Fibroblast of villous mesenchyme (primary cell): ENCODE measurements at places on chromosomes 6 and 20.

DNA sequence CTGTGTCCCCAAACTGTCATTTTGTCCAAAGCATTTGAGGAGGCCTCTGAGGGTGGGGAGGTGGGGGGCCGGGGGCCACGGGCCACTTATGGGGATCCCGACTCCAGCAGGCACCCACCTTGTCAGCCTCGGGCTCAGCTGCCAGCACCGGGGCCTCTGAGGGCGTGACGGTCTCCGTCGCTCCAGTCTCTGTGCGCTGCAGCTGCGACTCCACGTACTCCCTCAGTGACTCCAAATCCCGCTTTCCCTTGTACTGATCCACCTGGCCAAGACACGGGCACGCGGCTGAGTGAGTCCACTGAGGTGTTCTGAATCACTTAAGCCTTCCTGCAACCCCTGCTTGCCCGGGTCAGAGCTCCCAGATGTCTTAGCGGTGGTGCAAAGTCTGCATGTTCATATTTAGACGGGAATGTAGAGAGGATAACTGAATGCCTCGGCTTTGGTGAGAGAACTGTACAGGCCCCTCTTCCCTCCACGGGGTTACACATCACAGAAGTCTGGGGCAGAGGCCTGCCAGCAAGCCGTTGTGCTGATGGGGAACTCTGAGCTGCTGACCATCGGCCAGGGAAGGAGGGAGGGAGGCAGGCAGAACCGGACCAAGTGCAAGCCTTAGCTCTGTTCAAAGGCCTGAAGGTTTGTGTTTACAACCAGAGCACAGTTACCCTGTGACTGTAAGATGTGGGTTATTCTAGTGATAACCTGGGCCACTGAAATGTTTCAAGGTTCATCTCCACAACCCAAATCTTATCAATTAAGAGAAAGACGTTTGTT lies 21.8 kb downstream of the TXNDC5 start:
- DNase-seq: no peak

- DNase-seq: no peak
These were observed 40.1 kb upstream of the RNF144B start for GRCh38 chr6:18347021-18347577.

GRCh38 chr20:31637660-31638059 lies at the start of gene COX4I2:
Gene COX4I2, plus strand, starts transcription at chr20:31637912. Its CDS starts 1,106 bp downstream, at chr20:31639018.
- DNase-seq: no peak

GRCh38 chr6:109783250-109783986 lies 92.3 kb downstream of the FIG4 start:
- DNase-seq: no peak

DNA sequence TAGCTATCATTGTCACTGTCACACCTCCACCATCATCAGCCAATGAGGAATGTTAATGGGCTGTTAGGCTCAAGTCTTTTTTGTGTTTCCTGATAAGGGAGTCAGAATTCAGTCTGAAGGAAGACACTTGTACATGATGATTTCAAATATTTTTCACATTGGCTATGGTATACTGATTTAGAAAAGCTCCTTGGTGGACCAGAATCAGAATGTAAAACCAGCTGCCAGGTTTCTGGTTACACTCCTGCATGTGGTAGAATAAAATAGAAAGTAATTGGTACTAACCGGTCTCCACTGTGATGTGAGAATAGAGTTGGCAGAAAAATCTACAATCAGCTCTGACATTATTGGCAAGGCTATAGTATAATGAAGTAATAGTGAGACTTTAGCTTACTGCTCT lies 10.7 kb downstream of the COL9A1 start:
- no peak for DNase-seq

- no peak for DNase-seq
These were observed 10.8 kb downstream of the DDX27 start for GRCh38 chr20:49230021-49230420.

- DNase-seq: peak; percentile 55
These were observed 155.6 kb upstream of the SMLR1 start for GRCh38 chr6:130671577-130671976.

DNA sequence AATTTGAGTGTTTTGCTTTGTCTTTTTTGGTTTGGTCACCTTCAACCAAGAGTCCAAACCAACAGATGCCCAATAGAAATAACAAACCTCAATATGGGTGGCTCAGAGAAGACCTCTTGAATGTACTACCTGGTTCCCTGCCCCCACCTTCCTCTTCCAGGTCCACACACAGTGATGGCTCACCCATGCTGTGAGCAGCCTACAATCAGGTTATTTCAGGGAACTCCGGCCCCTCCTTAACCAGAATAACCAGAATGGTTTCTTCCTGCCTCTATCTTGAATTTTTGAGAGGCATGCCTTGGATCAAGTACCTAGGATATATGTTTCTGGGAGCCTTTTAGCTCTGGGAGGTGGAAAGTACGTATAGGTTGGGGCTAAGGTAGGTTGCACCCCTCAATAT lies 327.1 kb upstream of the PRDM1 start:
- DNase-seq: no peak

DNA sequence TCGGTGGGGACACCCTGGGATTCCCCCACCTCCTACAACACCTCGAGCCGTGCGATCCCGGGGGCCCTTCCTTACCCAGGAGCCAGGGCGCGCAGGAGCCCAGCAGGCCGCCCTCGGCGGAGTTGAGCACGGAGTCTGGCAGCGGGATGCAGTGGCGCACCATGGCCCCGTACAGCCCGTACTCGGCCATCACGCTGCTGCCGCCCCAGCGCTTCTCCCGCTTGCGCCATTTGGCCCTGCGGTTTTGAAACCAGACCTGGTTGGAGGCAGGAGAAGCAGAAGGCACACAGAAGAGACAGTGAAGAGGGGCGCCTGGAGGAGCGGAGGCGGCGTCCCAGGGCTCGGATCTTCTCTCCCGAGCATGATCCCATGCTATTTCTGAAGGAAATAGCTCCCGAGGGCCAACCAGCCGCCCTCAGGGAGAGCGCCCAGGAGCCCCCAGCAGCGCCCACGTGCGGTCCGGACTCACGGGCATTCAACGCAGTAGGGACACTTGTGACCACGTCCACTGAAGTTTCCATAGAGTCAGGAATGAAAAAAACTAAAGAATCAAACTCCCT lies 4.3 kb downstream of the VSX1 start:
- DNase-seq: peak; percentile 38

DNA sequence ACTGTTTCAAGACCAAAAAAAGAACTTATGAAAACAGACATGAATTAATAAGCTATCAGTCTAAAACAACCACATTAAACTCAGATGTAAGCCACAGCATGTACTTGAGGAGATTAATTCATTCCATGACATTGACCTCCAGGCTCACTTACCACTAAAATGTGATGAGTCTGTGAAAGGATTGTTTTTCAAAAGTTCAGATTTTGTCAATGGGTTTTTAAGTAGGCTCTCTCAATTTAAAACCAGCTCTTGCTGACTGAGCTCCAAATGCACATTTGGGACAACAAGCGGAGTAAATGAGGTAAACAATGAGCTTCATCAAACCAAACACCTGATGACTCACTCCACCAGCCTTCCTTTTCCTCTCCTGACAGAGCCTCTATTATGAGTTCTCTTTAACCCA lies 197.0 kb downstream of the SIM1 start:
- peak; percentile 42 for DNase-seq

- DNase-seq: peak; percentile 68
These were observed 30.0 kb downstream of the KCNG1 start for GRCh38 chr20:50992733-50993457.

- peak; percentile 38 for DNase-seq
These were observed 172.2 kb downstream of the AIG1 start for GRCh38 chr6:143232849-143233248.

GRCh38 chr6:84762220-84763002 lies 2.0 kb downstream of the TBX18 start:
- peak; percentile 49 for DNase-seq

DNA sequence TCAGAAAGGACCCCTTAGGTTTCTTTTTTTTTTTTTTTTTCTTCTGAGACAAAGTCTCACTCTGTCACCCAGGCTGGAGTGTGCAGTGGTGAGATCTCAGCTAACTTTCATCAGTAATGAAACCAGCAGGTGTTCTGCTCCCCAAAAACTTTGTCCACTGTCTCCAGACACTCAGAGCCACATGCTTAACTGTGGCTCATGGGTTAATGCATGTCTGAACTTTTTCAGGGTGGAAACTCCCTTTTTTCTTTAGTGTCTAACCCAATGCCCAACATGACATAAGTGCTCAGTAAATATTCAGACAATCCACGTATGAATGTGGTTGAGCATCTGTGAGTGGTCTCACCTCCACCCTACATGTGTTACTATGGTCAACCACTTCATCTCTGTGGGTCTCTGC lies 45.4 kb downstream of the MYB start:
- DNase-seq: no peak

- peak; percentile 42 for DNase-seq
These were observed 17.6 kb upstream of the HLA-F start for GRCh38 chr6:29705389-29706231.

DNA sequence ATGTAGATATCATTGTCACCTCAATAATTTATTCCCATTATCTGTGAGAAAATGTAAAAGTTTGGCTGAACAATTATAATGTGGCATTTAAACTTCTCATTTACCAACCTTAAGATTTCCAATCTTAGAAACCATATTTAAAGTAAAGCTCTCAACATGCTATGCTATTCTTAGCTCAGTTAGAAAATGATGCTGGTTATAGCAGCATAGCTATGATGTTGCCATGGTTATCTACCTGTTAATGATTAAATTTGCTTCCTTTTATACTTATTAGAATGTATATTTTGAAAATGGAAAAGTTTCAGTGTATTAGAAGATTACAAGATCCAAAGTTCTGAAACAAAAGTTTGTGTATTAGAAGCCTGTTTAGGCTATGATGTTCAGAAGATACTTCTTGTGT lies 110.1 kb downstream of the GPR63 start:
- DNase-seq: no peak

DNA sequence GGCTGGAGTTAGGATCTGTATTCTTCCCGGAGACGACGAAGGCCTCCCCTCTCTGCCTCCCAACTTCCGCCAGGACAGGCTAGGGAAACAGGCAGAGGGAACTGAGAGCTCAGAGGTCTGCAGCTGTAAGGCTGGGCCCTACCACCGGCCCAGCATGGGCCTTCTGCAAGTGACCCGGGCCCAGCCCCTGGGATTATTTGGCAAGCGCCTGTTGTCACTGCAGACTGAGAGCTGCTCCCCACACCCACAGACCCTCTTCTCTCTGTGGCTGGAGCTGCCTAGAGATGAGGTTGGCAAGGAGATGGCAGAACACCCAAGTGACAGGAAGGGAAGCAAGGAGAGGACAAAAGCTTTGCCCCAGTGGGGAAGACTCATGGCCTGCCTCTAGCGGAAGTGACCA lies 212.6 kb downstream of the ZDHHC14 start:
- DNase-seq: no peak

- DNase-seq: no peak
These were observed 121.7 kb upstream of the PTPRK start for GRCh38 chr6:128642132-128642531.

DNA sequence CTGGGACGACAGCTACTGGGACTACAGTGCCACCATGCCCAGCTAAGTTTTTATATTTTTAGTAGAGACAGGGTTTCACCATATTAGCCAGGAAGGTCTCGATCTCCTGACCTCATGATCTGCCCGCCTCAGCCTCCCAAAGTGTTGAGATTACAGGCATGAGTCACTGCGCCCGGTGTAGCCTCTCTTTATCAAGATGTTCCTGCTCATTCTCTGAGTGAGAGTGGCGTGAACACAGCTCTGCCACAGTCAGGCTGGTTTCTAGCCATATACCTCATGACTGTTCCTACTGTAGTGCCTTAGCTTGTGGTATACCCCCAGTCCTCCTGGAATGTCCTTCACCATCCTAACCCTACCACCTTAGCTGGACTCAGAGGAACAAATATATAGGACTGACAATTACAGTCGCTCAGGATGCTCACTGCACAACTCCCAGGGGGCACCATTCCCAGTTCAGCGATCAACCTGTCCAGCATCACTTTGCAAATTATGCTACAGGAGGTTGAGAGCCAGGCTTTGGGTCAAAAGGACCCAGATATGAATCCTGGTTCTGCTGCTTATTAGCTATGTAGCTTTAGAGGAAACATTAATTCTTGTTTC lies 86.3 kb downstream of the CHMP4B start:
- DNase-seq: peak; percentile 47

- DNase-seq: no peak
These were observed 45.3 kb downstream of the RRBP1 start for GRCh38 chr20:17636523-17637412.

- DNase-seq: no peak
These were observed 140.9 kb downstream of the LPA start for GRCh38 chr6:160523223-160523622.

GRCh38 chr6:37637562-37638413 lies 59.9 kb downstream of the MDGA1 start:
- no peak for DNase-seq

DNA sequence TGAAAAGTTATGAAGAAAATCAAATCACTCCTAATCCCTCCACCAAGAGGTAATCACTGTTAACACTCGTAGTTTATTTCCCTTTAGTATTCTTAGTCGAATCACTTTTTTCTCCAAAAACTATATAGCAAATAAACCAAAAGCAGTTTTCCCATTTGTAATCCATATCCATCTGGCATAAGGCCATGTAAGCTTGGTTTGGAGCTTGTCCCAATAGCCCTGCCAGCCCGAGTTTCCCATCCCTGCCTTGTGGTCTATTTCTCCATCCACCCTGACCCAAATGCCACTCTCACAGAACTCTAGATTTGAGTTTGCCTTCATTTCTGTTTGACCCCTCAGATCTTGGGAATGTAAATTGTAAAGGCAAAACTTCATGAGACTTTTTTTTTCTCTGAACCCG lies 71.8 kb upstream of the DSP start:
- peak; percentile 49 for DNase-seq

DNA sequence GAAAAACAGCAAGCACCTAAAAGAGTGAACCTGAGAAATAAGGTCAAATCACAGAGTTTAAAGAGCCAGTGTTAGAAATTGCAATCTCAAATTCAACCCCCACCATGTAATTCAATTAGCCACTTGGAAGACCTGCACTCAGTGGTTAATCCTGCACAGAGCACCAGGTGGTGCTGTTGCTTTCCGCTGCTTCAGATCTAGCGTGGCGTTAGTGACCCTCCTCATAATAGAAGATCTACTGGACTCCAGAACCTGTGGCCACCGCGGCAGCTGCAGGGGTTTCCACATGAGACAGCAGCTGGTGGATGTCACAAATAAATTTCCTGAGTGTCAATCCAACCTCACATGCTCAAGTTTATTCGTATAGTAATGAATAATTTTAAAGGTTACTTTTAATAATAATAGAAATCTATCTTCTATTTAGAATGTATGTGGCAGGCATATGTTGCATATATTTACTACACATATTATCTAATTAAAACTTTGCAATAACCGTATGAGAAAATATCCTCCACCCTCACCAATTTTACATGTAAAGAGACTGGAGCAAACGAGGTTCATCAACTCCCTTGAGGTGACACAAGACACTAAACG lies 84.4 kb downstream of the SYNE1 start:
- DNase-seq: peak; percentile 69

GRCh38 chr20:61185181-61185580 lies 66.9 kb upstream of the CDH4 start:
- no peak for DNase-seq

DNA sequence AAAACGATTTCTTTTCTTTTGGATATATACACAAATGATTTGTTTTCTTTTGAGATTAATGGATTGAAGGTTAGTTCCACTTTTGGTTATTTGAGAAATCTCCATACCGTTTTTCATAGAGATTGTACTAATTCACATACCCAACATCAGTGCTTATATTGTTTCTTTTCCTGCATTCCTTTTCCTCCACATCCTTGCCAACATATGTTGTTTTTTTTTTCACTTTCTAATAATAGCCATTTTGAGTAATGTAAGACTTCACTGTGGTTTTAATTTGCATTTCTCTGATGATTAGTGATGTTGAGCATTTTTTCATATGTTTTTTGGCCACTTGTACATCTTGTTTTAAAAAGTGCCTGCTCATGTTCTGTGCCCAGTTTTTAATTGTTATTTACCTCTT lies 846.4 kb upstream of the EYS start:
- no peak for DNase-seq

GRCh38 chr6:145802141-145802540 lies 12.5 kb downstream of the FBXO30 start:
- DNase-seq: no peak
